EL (cell line): ENCODE measurements at places on chromosomes 3 and 15.
A peak's percentile ranks its signal among the peaks of the same experiment; 100 is the strongest.

DNA sequence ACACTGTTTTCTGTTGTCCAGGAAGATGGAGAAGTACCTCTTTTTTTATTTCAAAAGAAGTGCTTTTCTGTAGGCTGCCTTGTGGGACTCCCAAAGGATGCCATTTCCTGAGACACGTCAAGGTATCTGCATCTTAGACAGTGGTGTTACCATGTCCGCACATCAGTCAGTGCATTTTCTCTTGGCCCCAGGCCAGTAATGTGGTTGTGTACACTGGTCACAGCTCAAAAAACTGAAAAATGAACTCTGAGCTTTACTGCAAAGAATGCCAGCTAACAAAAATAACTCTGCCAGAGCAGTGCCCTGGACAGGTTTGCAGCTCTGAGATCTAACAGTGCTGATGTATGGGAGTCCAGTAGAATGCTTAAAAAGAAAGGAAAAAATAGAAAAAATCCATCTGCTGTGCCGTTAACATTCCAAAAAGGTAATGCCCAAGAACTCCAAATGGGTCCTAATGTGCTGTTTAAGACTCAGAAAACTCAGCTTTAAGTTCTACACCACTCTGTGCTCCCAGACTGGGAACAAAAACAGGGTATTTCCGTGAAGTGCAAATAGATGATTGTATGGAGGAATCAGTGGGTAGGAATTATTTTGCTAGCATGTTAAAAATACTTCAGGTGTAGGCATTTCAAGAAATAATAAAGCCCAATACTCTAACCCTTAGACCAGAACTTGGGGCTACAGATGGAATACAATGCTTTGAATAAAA lies 315.9 kb downstream of the FEZF2 start:
- DNase-seq: no peak

GRCh38 chr3:156586905-156587759 lies 32.2 kb upstream of the SSR3 start:
- DNase-seq: no peak

DNA sequence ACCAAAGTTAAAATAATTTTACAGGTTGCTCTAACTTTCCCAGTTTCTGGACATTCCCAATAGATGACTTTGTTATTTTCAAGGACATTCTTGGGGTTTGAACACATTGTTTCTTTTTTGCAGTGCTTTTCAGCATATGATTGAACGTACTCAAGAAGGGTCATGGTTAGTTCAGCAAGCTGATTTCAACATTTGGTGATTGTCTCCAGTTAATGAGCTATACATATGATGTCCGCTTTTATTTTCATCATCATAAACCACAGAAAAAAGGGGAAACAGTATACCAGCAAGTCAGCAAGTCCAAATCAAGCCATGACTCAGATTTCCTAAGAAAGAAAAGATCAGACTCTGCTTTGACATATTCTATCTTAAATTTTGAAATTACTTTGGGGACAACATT lies 69.4 kb downstream of the B3GALNT1 start:
- peak; percentile 13 for DNase-seq

DNA sequence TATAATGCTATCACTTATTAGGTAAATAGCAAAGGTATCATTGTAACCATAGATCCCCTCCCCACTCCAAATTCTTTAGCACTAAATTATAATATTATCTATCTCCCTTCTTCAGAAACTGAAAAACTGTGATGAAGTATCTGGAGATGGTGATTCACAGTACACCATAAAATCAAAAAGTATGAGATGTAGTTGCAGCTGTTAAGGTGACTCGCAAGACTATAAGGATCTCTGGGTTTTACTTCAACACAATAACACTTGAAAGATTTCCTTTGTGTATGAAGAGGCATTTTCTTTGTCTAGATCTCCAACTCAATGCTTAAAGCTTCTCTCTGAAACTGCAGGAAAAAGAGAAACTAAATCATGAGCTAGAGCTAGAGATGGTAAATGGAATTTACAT lies 46.9 kb downstream of the IFT57 start:
- DNase-seq: peak; percentile 41

DNA sequence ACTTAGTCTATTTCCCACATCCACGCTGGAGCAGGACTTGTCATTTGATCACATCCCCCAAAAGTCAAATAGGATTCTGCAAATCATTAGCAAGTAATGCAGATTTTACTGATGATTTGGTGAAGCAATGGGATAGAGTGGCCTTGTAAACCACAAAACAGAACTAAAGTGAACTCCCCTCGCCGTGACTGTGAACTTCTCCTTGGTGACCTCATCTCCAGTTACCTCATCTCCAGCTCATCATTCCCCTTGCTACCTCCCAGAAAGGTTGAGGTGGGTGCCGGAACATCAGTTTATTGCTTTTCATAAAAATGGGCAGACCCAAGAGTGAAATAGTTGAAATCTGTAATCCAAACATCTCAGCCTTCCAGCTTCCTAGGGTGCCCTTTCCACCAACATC lies 36.7 kb upstream of the ADPGK start:
- no peak for DNase-seq

- no peak for DNase-seq
Observed at GRCh38 chr15:96395687-96396086, 65.2 kb downstream of the NR2F2 start.

DNA sequence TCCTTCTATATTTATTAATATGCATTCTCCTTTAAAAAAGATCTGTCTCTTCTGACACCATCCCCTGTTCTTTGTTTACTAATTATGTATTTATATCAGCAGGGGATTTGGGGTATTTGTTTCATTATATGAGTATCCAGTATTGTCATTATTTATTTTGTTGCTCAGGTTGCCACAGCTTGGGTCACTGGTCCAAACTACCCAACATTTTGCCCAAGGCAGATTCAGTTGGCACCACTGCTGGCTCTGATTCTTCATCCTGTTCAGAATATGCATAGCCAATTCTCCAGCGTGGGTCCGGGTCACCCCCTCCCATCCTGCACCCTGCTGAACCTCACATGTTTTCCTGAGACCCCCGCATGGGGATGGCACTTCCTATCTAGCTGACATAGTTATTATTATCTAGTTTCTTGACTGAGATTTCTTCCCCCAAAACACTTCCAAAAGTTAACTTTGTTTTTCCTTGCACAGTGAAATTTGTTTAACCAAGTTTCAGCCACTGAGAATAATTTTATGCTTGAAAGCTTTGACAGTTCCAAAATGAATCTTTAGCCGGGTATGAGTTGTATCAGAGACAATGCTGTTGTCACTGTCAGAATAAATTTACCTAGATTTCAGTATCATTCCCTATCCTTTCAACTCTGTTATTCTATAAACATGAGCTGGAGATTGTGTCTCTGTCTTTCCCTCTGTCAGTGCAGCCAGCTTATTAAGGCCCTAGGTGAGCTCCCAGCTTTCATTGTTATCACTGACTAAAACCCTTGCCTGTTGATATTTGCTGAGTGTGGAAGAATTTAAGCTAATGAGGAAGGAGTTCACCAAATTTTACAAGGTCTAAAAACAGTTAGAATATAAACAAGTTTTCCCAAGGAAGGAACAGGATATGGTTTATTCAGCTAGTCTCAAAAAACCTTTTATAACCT lies 70.3 kb downstream of the TGFBR2 start:
- DNase-seq: no peak

DNA sequence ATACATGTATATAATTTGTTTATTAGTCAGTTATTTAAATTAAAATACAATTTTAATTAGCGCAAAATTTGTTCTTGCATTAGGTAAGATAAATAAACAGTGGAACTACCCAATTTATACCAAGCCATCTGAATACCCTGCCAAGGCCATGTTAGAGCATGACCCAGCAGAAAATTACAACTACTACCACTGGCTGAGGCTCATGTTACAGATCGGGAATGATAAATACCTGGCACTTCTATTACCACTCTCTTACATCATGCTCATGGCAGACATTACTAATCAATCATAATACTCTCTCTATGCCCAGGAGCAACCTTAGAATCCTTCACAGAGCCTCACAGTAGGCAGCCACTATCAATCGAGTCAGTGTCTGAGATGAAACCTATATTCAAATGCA lies 21.2 kb upstream of the LMOD3 start:
- peak; percentile 19 for DNase-seq

DNA sequence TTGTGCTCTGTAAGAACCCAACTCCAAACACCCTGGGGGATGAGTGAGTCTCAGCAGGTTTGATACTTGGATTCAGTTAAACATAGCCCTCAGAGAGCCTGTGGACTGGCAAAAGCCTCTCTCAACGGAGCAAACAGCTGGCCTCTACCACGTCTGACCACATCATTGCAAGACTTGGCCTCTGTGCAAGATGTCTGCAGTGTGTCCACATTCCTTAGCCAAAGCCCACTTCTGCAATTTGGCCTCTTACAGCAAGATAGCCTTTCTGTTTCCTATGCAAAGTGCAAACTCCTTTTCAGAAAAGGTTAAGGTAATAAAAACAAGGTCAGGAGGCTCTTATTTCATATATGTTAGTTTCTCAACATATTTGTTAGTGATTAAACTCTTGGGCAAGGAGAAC lies 27.9 kb downstream of the FBN1 start:
- peak; percentile 71 for DNase-seq

- DNase-seq: no peak
Observed at GRCh38 chr3:6799264-6799915, 61.5 kb upstream of the GRM7 start.

GRCh38 chr3:98529856-98530459 lies 1.8 kb upstream of the GPR15 start:
- no peak for DNase-seq

DNA sequence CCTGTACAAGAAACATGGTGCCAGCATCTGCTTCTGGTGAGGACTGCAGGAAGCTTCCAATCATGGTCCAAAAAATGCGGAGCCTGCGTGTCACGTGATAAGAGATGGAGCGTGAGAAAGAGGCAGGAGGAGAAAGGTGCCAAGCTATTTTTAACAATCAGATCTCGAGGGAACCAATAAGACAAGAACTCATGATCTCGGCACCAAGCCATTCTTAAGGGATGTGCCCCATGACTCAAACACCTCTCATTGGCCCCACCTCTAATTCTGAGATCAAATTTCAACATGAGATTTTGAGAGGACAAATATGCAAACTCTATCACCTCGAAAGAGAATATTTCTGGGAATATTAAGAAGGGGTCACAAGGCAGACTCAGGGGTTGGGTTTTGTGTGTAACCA lies 107.2 kb downstream of the PYDC2 start:
- no peak for DNase-seq

GRCh38 chr3:50156549-50157493 lies 1.7 kb downstream of the SEMA3F start:
- no peak for DNase-seq

- DNase-seq: no peak
Observed at GRCh38 chr15:67781907-67782690, 43.2 kb upstream of the SKOR1 start.

GRCh38 chr3:113565555-113565954 lies 33.2 kb downstream of the SIDT1 start:
- no peak for DNase-seq

DNA sequence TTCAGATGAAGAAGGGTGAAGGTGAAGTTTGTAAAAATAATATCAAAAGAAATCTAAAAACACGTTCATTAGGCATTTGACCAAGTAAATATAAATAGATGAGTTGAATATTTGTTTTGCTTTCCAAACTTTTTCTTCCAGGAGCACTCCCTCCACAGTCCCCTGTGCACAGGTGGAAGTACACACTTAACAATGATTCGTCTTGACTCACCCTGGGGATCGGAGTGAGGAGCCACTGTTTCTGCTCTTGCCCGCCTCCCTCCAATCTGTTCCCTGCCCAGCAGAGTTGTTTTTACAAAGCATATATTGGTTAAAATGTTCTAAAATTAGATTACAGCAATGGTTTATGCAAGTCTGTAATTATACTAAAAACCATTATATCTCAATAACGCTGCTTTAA lies 175.1 kb downstream of the PTPRG start:
- no peak for DNase-seq

DNA sequence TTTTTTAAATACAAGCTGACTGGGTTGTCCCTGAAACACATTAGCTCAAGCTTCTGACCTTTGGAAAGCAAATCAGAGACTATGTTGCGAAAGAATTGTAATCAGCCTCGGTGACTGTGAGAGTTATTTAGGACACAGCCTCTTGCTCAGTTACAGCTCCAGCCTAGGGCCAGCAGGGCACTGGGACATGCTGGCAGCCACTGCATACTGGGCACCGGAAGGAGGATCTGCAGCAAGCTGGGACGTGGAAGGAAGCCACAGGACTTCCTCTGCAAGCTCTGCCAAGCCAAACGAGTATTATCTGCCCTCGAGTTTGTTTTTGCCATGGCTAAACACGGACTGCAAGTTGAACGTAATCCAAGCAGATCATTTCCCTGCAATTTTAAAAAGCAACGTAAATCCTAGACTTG lies 24.4 kb upstream of the COPG1 start:
- peak; percentile 79 for DNase-seq

DNA sequence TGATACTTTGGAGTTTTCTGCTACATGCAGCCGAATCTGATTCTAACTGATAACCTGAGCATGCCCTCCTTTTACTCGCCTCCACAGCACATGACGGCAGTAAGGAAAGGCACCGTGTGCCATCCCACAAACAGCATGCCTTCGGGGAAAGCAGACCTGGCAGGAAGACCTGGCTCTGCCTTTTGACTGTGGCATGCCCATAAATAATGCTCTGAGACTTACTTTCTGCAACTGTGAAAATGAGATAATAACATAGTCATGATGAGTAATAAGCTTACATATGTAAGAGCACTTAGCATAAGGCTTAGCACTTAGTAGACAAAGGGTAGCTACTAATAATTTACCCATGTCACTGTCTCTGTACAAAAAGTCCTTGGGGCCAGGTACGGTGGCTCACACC lies 32.9 kb downstream of the MTHFS start:
- peak; percentile 71 for DNase-seq

- DNase-seq: peak; percentile 85
Observed at GRCh38 chr3:49171119-49171774, at the start of gene KLHDC8B. Gene KLHDC8B (plus strand): TSS chr3:49171598. CDS start chr3:49172770, 1,172 bp downstream.

DNA sequence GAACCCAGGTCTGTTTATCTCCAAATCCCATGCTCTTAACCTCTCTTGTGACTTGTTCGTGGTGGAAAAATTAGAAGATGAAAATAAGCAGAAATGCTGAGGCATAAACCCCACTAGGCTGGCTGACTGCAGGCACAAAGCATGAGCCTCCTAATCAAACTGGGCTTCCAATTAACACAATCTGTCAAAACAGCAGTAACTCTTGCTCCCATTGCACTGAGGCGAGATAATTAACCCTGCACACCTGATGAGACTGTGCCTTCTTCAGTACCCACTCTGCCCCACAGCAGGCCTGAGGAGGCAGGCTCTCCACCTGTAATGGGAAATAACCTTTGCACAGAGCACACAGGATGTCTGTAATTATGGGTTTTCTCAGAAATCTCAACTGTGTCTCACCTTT lies 284.4 kb upstream of the WNT5A start:
- DNase-seq: no peak

GRCh38 chr3:187210545-187211327 lies 13.4 kb downstream of the RTP1 start:
- peak; percentile 54 for DNase-seq

GRCh38 chr15:44366971-44367370 lies 60.5 kb upstream of the CTDSPL2 start:
- DNase-seq: no peak

- DNase-seq: no peak
Observed at GRCh38 chr15:40911141-40911540, 16.9 kb downstream of the VPS18 start.
